ENCODE measurements at places on chromosomes 16 and 17. TPM values are rescaled to one million over a fixed set of nuclear protein-coding genes. Genes with fewer than 3 reads are reported as not detected.

MEFV gene
- total RNA-seq, result 0.18 TPM

DNAI2 gene
- 0.55 TPM for total RNA-seq

RRAD gene
- 1.8 TPM for total RNA-seq

RASD1 gene
- total RNA-seq, result 4.9 TPM

DNAH9 gene
- not detected for total RNA-seq

SCGB1C2 gene
- total RNA-seq, result not detected

PABPN1L gene
- total RNA-seq, result not detected

MT1A gene
- 7.6 TPM for total RNA-seq

KREMEN2 gene
- total RNA-seq, result 0.09 TPM

GGT6 gene
- total RNA-seq, result not detected

CTRB2 gene
- not detected for total RNA-seq

HOXB1 gene
- not detected for total RNA-seq

INTS2 gene
- 29.2 TPM for total RNA-seq

DNAH2 gene
- not detected for total RNA-seq

KRT31 gene
- total RNA-seq, result not detected

FBXO39 gene
- 0.11 TPM for total RNA-seq

SLC13A2 gene
- total RNA-seq, result not detected

NLRP1 gene
- 26.3 TPM for total RNA-seq

CX3CL1 gene
- total RNA-seq, result not detected

PRSS36 gene
- total RNA-seq, result 0.14 TPM

CDRT15L2 gene
- total RNA-seq, result not detected

TPPP3 gene
- not detected for total RNA-seq

CHST6 gene
- not detected for total RNA-seq

KCNJ18 gene
- not detected for total RNA-seq

IL21R gene
- 84.2 TPM for total RNA-seq

PERCC1 gene
- total RNA-seq, result not detected

USP43 gene
- 0.07 TPM for total RNA-seq

TMED6 gene
- 1.9 TPM for total RNA-seq

KRTAP9-2 gene
- total RNA-seq, result not detected

POLR2A gene
- 261 TPM for total RNA-seq

KRT40 gene
- not detected for total RNA-seq

CCL18 gene
- not detected for total RNA-seq

HASPIN gene
- total RNA-seq, result 23.0 TPM

ZSCAN32 gene
- 13.2 TPM for total RNA-seq

KRTAP2-3 gene
- not detected for total RNA-seq

SP6 gene
- total RNA-seq, result 0.14 TPM

ZNF469 gene
- 0.67 TPM for total RNA-seq

SDR42E2 gene
- 0.09 TPM for total RNA-seq

FBXW10 gene
- not detected for total RNA-seq
